ENCODE measurements at places on chromosomes 1 and 21. TPM values are rescaled to one million over a fixed set of nuclear protein-coding genes. Genes with fewer than 3 reads are reported as not detected.

Gene TNFSF4
- total RNA-seq: 1.7 TPM

Gene UBL4B
- not detected for total RNA-seq

Gene OR6P1
- not detected for total RNA-seq

Gene FNDC10
- total RNA-seq: 2.7 TPM

Gene VSIG8
- 0.20 TPM for total RNA-seq

Gene GJA5
- not detected for total RNA-seq

Gene HEYL
- total RNA-seq: 4.3 TPM

Gene LIPI
- total RNA-seq: not detected

Gene HCN3
- 13.6 TPM for total RNA-seq

Gene TAS1R3
- 1.2 TPM for total RNA-seq

Gene SPRR3
- not detected for total RNA-seq

Gene IRF6
- total RNA-seq: 23.4 TPM

Gene TCHH
- not detected for total RNA-seq

Gene SPATA17
- total RNA-seq: 5.1 TPM

Gene RUNX1
- total RNA-seq: 7.3 TPM

Gene PPIAL4G
- 0.14 TPM for total RNA-seq

Gene PLOD1
- total RNA-seq: 76.1 TPM

Gene PROK1
- not detected for total RNA-seq

Gene CDA
- total RNA-seq: not detected

Gene LAMC1
- total RNA-seq: 72.9 TPM

Gene SLC27A3
- 29.5 TPM for total RNA-seq

Gene FCN3
- not detected for total RNA-seq

Gene C21orf58
- total RNA-seq: 28.6 TPM

Gene ATP1A2
- total RNA-seq: 0.11 TPM

Gene E2F2
- total RNA-seq: 7.8 TPM

Gene AGMAT
- total RNA-seq: 3.1 TPM

Gene MAP10
- 3.2 TPM for total RNA-seq

Gene PPM1J
- 0.43 TPM for total RNA-seq

Gene LENEP
- 0.84 TPM for total RNA-seq

Gene AIRE
- total RNA-seq: not detected

Gene HNRNPU
- 526 TPM for total RNA-seq

Gene C1orf94
- total RNA-seq: not detected

Gene SPATA6
- 24.7 TPM for total RNA-seq

Gene ELAPOR1
- 14.6 TPM for total RNA-seq

Gene ZBTB40
- 40.9 TPM for total RNA-seq

Gene ALPL
- total RNA-seq: 19.8 TPM

Gene VANGL1
- 25.8 TPM for total RNA-seq

Gene S100A1
- not detected for total RNA-seq

Gene ITGB2
- 0.47 TPM for total RNA-seq

Gene TTC3
- total RNA-seq: 281 TPM

Gene PIGM
- total RNA-seq: 11.4 TPM

Gene SPATC1L
- 32.8 TPM for total RNA-seq

Gene NUF2
- total RNA-seq: 19.6 TPM

Gene ZMPSTE24
- 41.9 TPM for total RNA-seq

Gene THRAP3
- total RNA-seq: 145 TPM

Gene XCL2
- not detected for total RNA-seq

Gene SFN
- 0.44 TPM for total RNA-seq

Gene PRELP
- total RNA-seq: 0.14 TPM

Gene C1orf185
- not detected for total RNA-seq

Gene NTRK1
- not detected for total RNA-seq

Gene TOR1AIP1
- 32.0 TPM for total RNA-seq

Gene ADCY10
- 0.55 TPM for total RNA-seq

Gene MTARC2
- 14.3 TPM for total RNA-seq

Gene PDE9A
- total RNA-seq: 57.0 TPM
